ENCODE measurements at places on chromosomes 3 and 15.
A peak's percentile ranks its signal among the peaks of the same experiment; 100 is the strongest.

DNA sequence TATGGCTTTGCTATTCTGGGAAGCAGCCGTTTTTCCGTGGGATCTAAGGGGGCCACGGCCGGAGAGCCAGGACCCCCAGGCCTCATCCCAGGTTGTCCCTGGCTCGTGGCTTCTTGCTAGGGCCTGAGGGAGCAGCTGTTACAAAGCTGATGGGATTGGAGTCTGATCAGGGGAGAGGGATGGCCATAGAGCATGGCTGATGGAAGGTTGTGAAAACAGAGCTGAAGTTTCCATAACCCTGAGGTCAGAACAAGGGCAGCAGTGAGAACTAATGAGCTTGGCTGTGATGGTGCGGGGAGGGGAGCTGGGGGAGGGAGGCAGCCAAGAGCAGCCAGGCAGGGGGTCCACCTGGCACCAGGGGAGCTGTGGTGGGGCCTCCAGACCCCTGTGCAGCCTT is 63.0 kb downstream of the LINGO1 start:
- peak; percentile 57 for DNase-seq

DNA sequence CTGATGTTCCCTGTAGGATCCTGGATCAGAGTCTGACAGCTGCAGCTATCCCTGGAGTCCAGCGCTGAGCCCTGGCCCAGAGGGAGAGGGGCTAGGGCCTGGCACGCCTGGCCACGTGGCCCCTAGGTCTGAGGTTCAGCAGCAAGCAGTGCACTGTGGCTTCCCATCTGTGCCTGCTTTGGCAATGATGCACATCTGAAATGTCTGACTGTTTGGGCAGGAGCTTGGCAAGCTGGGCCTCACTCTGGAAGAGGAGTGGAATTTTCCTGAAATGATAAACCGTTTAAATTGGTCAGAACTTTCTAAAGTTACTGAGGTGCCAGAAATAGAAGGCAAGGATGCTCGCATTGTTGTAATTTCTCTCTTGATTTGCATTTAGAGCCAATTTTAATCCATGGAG is 48.8 kb upstream of the MRPS22 start:
- DNase-seq: no peak

- DNase-seq: no peak
Observed at GRCh38 chr3:108404368-108404767, 106.0 kb downstream of the MYH15 start.

- no peak for DNase-seq
Observed at GRCh38 chr3:54123776-54124196, 1.4 kb downstream of the CACNA2D3 start.

- no peak for DNase-seq
Observed at GRCh38 chr3:49506906-49507305, 36.8 kb downstream of the DAG1 start.

DNA sequence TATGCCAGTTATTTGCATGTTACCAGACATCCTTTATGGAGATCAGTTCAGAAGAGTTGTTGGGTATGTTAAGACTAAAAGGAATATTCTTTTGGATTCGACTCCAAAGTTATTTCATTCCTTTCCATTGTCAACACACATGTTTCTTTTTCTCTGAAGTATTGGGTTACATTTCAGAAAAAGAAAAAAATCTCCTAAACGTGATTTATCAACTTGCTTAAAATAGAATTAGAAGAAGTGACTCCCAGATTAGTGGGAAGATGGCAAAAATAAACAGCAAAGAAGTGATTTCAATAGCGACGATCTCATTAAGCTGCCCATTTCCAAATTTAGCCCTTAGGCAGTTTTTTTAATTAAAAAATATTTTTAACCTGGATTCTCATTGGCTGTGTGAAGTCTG is 85.4 kb downstream of the TIGIT start:
- DNase-seq: no peak

DNA sequence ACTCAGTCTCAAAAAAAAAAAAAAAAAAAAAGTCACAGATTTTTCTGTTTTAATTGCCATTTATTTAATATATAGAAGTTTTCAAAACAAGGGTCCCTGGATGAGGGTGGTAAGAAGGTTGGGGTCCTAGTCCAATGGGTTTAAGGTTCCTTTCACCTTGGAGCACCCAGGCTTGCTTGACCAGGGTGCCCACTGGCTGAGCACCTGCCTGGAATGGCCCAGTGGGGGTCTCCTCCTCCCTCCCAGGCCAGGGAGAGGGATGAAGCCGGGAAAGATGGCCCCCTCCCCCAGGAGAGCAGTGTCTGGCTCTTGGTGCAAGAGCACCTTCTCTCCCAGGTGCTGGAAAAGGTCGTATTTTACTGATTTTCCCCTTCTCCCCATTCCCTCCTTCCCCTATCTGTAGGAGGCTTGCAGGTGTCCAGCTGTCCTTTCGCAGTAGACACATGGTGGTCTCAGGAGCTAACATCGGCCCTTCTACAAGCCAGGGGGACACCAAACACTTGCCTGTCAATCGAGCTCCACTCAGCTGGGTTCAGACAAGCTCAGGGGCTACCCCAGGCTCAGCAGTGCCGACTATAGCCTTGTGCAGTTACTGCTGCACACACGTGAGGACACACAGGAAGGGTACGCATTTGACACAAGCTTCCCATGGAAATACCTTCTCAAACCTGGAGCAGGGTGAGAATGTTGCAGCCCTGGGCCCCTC is 112.3 kb upstream of the KLF13 start:
- DNase-seq: no peak

- DNase-seq: no peak
Observed at GRCh38 chr3:13318626-13319470, 101.3 kb downstream of the NUP210 start.

DNA sequence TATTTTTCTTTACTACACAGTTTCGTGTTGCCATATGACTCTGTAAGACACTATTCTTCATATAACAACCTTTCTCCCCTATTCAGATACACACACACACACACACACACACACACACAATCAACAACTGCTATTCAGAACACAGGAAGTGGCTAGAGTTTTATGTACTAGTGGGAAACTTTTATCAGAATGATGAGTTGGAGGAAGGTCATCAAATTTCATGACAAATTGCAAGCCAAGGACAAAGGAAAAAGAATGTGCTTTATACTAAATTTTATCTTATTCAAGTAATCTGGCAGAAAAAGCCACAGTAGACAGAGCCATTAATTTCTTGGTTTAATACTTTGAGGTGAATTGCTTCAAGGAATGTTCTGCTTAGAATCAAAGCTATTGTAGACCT is 899.8 kb downstream of the ROBO2 start:
- no peak for DNase-seq

DNA sequence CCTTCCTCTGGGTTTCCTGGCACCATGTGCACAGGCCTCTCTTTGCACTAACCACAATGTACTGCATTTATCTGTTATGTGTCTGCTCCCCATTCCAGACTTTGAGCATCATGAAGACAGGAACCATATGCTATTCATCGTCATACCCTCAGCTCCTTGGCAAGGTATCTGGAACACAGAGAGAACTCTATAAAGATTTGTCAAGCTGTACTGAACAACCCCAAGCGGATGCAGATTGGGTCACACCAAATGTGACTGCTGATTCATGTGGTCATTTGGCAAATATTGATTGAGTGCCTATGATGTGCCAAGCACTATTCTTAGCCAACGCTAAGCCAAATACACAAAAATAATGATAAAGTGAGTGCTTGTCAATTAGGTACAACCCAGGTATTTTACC is 7.5 kb upstream of the MEGF11 start:
- no peak for DNase-seq

DNA sequence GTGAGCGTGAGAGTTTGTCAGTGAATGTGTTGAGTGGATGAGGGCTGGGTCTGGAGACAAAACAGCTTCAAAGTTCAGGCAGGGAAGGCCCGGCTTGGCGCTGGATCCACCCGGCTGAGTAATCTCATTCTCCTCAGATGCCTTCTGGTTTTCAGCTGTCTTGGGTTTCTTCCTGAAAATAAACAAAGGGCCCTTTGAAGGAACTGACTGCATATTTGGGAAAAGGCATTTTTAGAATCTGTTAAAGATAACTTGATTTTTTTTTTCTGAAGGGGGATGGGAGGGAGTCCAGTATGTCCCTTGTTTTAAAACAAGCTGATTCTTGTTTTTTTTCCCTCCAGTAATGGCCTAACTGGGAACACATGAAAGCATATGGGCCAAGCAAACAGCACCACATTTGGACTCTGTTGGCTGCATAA is 86.4 kb downstream of the TIGIT start:
- no peak for DNase-seq

All from nephron progenitor cell (in vitro differentiated cells).